ENCODE measurements at places on chromosomes 3 and 15.
A peak's percentile ranks its signal among the peaks of the same experiment; 100 is the strongest.

DNA sequence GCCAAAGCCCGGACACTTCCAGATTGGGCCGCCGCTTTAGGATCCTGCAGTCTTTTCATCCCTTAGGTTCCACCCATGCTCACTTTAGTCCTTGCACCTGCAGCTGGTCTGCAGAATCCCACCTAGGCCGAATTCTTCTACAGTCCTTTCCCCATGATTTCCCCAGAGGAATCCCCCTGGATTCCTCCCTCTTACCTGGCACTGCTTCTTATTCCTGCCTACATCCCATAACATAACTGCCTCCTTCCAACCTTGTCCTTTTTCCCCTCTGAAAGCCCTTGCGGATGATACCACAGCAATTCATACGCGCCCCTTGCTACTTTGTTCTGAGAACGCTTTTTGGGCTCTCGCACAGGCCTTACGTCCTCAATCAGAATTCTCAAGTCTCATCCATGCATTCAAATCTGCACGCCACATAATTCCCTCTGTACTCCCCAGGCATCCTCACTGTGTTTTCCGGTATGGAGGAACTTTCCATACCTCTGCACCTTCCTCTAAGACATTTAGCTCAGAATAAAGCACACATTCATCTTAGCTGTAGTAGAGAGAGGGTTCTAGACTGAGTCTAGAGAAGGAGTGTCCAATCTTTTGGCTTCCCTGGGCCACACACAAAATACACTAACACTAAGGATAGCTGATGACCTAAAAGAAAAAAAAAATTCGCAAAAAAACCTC is 619 bp downstream of the EIF2AK4 start:
- no peak for DNase-seq

DNA sequence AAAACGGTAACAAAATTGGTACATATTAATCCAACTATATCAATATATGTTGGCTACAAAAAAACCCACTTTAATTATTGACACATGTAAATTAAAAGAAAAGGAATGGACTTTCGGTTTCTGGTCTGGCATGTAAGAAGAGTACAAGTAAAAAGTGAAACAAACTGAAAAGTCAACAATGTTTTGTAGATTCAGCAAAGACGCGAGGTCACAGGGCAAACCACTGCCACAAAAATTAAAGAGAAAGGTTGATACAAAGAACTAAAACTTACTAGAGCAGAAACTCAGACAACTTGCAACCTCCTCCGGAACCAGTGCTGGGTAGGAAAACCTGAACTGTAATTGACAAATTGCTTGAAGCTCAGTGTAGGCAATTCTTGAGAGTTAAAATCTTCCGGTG is 110.6 kb upstream of the ARPP21 start:
- DNase-seq = no peak

DNA sequence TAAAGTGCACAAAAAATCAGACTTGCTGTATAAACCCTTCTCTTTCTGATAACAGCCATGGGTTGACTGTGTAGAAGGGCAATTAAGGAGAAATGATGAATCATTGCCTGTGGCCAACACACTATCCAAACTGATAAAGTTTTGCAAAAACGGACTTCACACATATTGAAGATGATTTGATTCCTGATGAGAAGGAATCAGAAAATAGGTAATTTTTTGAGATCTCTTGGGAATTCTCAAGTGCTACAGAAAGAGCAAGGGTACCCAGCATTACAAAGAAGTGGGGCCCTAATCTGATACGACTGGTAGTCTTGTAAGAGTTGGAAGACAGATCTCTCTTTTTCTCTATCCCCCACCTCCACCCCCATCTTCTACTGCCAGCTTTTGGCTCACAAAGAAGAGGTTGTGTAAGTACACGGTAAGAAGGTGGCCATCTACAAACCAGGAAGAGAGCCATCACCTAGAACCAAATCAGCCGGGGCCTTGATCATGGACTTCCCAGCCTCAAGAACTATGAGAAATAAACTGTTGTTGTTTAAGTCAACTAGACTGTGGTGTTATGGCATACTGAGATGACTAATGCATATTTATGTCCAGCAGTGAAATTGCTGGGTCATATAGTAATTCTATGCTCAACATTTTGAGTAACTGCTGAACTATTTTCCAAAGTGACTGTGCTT is 254.7 kb downstream of the EDEM1 start:
- DNase-seq = no peak

GRCh38 chr15:76376816-76377215 is 40.2 kb downstream of the ISL2 start:
- DNase-seq = no peak

DNA sequence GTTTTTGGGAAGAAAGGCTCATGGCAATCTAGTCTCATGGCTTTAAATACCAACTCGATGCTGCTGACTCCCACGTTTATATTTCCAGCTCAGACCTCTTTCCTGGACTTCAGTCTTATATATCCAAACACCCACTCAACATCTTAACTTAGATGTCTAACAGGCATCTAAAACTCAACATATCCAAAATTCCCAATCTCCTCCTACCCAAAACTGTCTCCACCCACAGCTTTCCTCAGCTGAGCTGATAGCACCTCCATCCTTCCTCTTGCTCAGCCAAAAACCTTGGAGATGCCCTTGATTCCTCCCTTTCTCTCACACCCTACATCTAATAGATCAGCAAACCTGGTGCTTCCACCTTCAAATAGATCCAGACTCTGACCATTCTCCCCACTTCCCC is 202.5 kb downstream of the TLE3 start:
- no peak for DNase-seq

GRCh38 chr3:10198761-10199649 is 34.3 kb downstream of the IRAK2 start:
- peak; percentile 79 for DNase-seq

- no peak for DNase-seq
These were observed 155.9 kb downstream of the AKAP13 start for GRCh38 chr15:85536341-85536740.

- no peak for DNase-seq
These were observed 36.3 kb downstream of the TMEM44 start for GRCh38 chr3:194596906-194597305.

DNA sequence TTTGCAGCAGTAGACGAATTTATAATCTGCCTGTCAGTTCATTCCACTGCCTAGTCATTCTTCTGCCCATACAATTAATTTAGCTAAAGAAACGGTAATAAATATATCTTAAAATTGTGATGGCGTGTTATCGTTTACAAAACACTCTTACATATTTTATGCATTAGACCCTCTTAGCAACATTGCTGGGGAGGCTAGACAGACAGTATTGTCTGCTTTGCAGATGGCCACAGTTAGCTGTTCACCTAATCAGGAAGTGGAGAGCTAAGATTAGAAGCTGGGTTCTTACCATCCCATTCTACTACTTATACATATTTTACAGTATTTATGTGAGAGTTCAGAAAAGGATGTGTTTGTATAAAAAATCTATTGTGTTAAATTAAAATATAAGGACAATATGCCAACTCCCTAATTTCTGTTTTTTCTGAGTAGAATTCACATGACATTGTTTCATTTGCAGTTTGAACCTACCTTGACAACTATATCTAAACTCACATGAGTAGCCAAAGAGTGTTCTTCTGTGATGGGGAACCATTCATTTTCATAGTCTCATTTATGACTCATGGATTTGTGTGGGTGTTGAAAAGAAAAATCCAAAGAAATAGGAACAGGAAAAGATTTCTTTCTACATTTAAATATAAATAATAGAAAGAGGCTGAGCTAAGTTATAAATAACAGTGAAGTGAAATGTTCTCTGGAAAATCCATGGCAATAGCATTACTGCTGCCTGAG is 41.7 kb upstream of the C3orf80 start:
- no peak for DNase-seq

- DNase-seq = no peak
These were observed 3.2 kb upstream of the SLC4A7 start for GRCh38 chr3:27487383-27487782.

GRCh38 chr3:196145468-196146262 is 63.8 kb upstream of the TFRC start:
- no peak for DNase-seq

DNA sequence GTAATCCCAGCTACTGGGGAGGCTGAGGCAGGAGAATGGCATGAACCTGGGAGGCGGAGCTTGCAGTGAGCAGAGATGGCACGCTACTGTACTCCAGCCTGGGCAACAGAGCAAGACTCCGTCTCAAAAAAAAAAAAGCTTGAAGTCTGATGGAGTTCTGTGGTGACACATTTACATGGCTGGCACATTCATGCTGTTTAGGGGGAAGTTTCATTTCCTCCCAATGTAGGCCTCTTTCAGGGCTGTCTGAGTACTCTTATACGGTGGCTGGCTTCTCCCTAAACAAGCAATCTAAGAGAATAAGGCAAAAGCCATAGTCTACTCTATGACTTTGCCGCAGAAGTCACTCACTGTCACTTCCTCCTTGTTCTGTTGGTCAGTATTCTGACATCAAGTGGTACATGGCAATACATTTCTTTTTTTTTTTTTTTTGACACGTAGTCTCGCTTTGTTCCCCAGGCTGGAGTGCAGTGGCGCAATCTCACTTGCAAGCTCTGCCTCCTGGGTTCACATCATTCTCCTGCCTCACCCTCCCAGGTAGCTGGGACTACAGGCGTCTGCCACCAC is 41.2 kb downstream of the OIP5 start:
- DNase-seq = no peak

DNA sequence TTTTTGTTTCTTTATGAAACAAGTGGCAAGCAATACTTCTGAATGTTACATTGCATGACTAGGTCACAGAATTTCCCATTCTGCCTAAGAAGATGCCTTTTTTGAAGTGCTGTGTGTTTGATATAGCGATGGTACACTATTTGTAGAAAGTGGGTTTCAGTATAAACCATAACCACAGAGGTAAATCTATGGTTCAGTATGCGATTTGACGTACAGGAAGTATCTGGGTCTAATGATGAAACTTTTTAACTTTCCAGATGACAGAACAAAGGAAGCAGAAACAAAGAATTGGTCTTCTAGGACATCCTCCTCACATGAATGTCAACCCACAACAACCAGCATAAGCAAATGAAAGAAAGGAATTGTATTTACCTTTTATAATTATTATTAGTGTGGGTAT is 133.4 kb upstream of the BHLHE40 start:
- DNase-seq = no peak

- no peak for DNase-seq
These were observed 38.6 kb downstream of the SUCNR1 start for GRCh38 chr3:151912028-151912427.

GRCh38 chr3:70606018-70606417 is 293.6 kb upstream of the MDFIC2 start:
- DNase-seq = no peak

DNA sequence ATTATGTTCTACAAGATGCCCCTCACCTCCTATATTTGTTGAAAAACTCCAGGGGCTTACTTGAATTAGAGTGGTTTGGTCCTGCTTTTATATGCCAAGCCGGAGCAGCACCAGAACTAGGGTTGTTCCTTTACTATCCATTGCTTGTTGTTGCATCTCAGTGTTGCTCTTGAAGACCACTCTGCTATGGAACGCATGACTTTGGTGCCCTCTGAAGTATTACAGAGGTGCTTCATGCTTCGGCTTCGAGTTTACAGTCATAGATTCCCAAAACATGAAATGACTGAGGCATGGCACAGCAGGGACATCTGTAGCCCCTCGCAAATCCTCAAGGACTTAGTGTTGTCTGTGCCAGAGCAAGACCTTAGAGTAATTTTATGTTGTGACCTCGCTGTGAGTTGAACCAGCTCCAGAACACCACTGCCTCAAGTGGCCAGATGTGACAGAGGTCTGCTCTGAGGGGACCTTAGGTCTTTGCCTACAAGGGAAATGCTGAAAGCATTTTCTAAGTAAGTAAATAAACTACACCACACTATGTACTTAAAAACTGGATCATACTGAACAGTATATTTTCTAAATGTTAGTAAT is 67.2 kb upstream of the SIAH2 start:
- DNase-seq = peak; percentile 6

- no peak for DNase-seq
These were observed 70.6 kb downstream of the AP4E1 start for GRCh38 chr15:50979041-50979440.

GRCh38 chr15:101134780-101135179 is 117.1 kb downstream of the CHSY1 start:
- no peak for DNase-seq

GRCh38 chr3:68977486-68978167 is 35.9 kb downstream of the EOGT start:
- no peak for DNase-seq

DNA sequence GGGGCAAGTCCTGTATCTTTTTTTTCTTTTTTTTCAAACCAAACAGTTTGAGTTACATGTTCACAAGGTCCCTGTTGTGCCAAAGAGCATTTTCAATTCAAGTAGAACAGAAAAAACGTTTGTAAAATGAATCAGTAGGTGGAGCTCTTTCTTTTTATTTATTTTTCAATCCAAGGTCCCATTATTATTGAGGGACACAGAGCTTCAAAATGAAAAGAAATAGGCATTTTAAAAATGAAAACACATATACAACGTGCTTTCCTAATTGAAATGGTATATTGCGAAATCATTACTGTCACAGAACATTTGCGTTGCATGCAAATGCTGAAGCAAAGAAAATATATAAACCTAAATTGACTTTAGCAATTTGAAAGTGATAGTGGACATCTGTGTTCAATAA is 711.0 kb downstream of the MECOM start:
- no peak for DNase-seq

DNA sequence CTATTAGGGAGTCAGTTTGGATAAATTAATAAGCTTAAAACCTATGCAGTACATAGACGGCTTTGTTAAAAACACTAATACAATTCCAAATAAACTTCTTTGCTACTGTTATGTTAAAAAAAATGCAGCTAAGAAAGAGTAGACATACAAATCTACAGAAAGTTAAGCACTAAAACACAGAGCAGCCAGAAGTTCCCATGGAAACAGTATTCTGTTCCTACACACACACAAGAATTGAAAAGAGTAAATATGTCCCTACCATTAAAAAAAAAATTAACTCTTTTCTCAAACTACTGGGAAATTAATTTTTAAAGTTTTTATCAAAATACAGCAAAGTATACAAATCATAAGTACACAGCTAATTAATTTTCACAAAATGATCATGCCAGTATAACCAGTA is 71.6 kb downstream of the CLASP2 start:
- no peak for DNase-seq

- DNase-seq = no peak
These were observed 771.2 kb upstream of the ARRDC4 start for GRCh38 chr15:97189162-97189780.

DNA sequence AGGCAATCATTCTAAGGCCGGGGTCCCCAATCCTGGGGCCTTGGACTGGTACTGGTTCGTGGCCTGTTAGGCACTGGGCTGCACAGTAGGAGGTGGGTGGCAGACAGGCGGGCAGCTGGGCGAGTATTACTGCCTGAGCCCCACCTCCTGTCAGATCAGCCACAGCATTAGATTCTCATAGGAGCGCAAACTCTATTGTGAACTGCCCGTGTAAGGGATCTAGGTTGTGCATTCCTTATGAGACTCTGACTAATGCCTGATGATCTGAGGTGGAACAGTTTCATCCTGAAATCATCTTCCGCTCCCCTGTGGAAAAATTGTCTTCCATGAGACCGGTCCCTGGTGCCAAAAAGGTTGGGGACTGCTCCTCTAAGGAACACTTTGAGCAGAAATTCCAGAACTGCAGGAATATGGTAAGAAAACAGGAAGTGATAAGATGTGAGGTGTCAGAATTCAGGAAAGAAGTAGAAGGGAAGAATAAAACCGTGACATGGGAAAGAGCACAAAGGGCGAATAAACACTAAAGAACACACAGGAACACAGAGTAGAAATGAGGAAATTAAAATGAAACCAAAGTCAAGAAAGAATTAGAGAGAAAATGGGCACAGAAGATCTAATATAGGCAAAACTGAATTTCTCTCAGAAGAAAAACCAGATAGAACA is 57.6 kb downstream of the PDCD6IP start:
- no peak for DNase-seq

GRCh38 chr15:77981281-77982126 is 96.0 kb downstream of the TBC1D2B start:
- DNase-seq = no peak

Measured in activated T-cell treated with anti-CD3 and anti-CD28 coated beads, Interleukin-2, amount 50 U/mL, for 72 hours (primary cell).